ENCODE measurements at places on chromosomes 2 and 18.

DNA sequence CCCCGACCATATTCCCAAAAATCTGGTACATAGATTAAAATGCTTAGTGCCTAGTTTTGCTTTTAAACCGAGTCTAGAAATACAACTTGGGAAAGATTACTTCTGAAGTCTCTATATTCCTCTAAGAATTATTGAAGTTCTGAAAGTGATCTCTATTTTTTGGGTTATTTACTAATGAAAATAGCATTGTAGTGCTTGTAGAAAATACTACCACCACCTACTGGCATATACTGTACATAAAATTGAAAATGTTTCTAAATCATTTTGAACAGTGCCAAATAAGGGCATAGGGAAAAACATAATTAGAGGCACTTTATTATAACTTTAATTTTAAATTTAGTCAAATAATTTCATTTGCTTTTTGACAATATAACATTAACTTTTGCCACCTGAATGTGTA lies 1399.6 kb upstream of the ZEB2 start:
- DNase-seq: no peak

- DNase-seq: no peak
These were observed 31.4 kb downstream of the LGALSL start for GRCh38 chr2:64485331-64485730.

DNA sequence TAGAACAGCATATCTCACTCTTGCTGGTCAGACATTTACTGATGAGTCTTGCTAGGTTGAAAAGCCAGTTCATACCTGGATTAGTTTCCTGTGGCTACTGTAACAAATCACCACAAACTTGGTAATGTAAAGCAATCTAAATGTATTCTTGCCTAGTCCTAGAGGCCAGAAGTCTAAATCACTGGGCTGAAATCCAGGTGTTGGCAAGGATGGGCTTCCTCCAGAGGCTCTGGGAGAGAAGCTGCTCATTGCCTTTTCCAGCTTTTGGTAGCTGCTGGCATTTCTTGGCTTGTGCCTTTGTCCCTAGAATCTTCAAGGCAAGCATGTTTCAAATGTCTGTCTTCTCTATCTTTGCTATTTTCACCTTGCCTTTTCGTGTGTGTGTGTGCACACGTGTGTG lies 62.3 kb upstream of the MAP4K3 start:
- no peak for DNase-seq

- DNase-seq: no peak
These were observed 31.2 kb downstream of the USP37 start for GRCh38 chr2:218536804-218537494.

DNA sequence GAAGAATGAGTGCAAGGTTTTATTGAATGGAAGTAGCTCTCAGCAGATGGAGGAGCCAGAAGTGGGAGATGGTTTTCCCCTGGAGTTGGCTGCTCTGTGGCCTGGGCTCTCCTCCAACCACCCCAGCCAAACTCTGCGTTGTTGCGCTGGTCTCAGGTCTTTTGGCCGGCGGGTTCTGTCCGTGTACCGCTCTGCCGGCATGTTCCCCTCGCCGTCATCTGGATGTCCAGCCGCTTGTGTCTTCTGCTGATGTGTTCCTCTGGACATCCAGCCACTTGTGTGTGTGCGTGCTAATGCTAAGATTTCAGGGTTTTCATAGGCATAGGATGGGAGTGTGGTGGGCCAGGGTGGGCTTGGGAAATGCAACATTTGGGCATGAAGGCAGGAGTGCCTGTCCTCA lies 1311.3 kb upstream of the TMEFF2 start:
- DNase-seq: no peak

GRCh38 chr2:70960833-70961647 lies 17.4 kb upstream of the ANKRD53 start:
- no peak for DNase-seq

DNA sequence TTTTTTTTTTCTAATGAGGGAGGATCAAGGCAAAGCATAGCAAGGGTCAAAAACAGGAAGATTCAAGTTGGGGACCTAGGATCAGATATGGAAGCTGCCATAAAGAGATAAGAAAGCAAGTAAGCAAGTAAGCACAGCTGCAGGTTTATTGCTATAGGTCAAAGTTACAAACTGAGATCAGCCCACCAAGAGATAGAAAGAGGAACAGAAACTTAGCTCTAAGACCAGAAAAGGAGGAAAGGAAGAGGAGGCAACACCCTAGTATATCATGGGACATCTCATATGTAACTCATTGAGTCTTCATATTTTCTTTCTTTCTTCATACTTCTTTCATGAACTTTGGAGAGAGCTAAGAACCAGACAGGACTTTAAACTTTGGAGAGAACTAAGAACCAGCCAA lies 295.9 kb upstream of the CRIM1 start:
- no peak for DNase-seq

- DNase-seq: no peak
These were observed at the start of gene IL18RAP for GRCh38 chr2:102422910-102423309. TSS of gene IL18RAP (plus strand) at chr2:102423160. CDS start at chr2:102423278, 118 bp downstream.

- DNase-seq: peak; percentile 41
These were observed 98.7 kb downstream of the ACVR1 start for GRCh38 chr2:157777427-157777826.

GRCh38 chr2:88765154-88765888 lies 73.8 kb downstream of the RPIA start:
- DNase-seq: peak; percentile 27

GRCh38 chr2:186853951-186854350 lies 5.0 kb upstream of the ZSWIM2 start:
- no peak for DNase-seq

DNA sequence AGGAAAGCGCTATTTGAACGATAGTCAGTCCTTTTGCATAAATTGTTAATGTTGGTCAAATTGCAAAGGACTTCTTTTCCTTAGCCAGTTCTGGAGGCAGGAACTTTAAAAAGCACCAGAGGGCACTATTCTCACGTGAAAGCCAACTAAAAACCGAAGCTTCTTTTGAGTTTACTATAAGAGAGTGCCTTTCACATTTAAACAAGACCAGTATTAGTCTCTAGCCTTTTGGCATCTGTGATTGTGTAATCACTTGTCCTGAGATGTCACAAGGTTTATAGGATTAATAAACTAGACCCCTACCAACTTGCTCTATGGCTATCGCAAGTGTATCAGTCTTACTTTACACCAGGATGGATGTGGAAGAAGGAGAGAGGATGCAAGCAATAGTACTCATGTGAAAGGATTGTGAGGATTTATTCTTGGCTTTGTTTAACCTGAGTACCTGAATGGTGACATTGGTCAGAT lies 14.4 kb upstream of the STAT4 start:
- peak; percentile 60 for DNase-seq

GRCh38 chr2:217430916-217431576 lies 571.2 kb upstream of the TNP1 start:
- DNase-seq: no peak

DNA sequence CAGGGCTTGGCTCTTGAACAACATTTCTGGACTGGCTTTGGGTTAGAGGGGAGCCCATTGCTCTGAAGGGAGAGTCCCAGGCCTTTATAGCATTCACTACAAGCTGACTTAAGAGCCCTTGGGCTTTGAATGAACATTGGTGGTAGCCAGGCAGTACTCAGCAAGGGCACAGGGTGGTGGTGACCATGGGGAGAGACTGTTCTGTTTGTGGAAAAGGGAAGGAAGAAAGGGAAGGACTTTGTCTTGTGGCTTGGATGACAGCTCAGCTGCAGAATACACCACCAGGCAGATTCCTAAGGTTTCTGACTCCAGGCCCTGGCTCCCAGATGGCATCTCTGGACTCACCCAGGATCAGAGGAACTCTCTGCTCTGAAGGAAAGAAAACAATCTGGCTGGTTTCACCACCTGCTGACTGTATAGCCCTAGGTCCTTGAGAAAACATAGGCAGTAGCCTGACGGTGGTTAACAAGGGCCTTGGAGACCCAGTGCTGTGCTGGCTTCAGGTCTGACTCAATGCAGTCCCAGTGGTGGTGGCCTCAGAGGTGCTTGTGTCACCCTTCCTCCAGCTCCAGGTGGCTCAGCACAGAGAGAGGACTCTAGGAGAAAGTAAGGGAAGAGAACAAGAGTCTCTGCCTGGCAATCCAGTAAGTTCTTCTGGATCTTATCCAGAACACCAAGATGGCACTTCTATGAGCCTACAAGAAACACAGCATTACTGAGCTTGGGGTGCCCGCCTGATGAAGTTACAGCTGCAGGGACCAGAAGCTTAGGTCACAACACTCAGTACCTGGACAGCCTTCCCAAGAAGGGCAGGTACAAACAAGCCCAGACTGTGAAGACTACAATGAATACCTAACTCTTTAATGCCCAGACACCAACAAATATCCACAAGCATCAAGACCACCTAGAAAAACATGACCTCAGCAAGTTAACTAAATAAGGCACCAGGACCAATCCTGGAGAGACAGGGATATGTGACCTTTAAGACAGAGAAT lies 16.4 kb upstream of the ABCB11 start:
- no peak for DNase-seq

- DNase-seq: no peak
These were observed 113.6 kb downstream of the METTL8 start for GRCh38 chr2:171320208-171320621.

- DNase-seq: no peak
These were observed 186.3 kb downstream of the EN1 start for GRCh38 chr2:118661179-118661578.

DNA sequence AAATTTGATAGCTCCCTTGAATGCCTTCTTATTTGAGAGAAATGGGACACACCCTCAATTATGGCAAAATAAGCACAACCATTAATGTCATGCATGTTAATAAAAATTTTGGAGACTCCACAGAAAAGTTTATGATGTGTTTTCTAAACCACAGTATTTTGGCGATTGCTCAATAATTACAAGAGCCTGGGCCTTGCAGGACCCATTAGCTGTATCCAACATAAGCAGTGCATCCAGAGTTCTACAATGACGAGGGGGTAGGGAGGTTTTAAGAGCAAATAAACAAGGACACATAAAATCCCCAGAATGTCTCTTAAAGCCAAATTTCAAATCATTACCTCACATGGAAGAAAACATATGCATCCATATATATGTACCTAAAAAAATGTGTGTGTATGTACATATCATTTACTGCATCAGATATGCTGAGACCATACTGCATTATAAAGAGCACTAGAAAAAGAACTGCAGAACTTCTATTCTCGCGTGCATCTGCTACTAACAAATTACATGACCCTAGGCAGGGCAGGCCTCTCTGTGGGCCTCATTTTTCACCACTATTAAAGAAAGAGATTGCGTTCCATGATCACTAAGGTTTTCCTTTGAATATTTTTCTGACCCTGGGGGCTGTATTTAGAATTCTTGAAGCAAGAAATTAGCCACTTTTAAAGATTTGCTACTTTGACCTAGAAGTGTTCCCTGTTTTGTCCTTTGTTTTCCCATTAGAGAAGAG lies 38.0 kb downstream of the CMPK2 start:
- DNase-seq: no peak

GRCh38 chr2:33496726-33497125 lies 20.3 kb downstream of the RASGRP3 start:
- DNase-seq: no peak

DNA sequence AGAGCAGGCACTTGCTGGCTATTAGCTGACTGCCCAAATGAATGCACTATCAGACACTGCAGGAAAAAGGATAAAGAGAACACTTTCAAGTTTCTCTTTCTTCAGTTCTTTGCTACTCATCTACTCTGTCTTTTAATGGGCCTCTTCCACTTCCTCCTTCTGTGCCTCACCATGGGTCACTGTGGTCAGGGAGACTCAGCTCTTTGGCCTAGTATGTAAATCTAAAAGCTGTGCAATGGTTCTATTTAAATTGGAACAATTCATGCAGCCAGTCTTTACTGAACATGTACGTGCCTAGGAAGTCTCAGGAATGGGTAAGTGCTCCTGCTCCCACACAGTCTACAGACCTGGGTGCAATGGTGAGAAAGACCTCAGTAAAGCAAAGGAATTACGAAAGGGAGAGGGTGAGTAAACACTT lies 79.1 kb upstream of the DNMT3A start:
- DNase-seq: no peak

DNA sequence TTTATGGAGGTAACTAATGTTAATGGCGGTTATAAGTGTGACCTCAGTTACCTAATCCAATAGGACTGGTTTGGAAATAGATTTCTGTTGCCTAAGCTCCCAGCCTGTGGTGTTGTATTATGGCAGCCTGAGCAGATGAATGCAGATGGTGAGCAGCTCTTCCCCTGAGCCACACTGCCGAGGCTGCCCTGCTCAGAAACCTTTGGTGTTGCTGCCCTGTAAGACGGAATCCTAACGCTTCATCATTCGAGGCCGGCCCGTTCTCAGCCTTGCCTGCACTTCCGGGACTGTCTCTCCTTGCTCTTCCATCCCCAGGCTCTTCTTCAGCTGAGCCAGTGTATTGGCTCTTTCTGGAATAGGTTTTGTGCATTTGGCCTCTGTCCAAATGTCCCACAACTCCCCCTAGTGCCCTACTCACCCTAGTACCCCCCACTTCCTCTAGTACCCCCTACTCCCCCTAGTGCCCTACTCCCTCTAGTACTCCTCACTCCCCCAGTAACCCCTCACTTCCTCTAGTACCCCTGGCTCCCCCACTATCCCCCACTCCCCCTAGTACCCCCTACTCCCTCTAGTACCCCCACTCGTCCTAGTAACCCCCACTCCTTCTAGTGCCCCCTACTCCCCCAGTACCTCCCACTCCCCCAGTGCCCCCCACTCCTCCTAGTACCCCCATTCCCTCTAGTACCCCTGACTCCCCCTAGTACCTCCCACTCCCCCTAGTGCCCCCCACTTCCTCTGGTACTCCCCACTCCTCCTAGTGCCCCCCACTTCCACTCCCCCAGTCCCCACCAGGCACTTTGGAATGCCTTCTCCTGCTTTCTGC lies 106.0 kb upstream of the TAF1B start:
- no peak for DNase-seq

DNA sequence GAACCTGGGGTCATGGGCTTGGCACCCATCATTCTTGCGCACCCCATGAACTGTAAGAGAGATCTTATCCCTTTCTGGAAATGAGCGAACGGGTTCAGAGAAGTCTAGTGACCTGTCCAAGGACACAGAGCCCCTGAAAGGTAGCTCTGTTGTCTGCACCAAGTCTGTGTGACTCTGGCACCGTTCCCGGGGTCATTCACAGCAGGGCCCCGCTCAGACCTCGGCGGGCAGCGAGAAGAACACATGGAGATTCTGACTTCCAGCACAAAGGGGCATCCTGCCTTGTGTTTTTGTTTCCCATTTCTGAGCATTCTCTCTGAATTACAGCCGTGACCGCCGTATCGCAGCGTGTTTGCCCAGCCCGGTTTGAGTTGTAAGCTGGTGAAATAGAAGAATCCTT lies 231.7 kb downstream of the KLHL29 start:
- DNase-seq: no peak

- no peak for DNase-seq
These were observed 68.6 kb downstream of the COL6A3 start for GRCh38 chr2:237345411-237345810.

GRCh38 chr2:117693651-117694050 lies 120.8 kb upstream of the DDX18 start:
- DNase-seq: no peak

DNA sequence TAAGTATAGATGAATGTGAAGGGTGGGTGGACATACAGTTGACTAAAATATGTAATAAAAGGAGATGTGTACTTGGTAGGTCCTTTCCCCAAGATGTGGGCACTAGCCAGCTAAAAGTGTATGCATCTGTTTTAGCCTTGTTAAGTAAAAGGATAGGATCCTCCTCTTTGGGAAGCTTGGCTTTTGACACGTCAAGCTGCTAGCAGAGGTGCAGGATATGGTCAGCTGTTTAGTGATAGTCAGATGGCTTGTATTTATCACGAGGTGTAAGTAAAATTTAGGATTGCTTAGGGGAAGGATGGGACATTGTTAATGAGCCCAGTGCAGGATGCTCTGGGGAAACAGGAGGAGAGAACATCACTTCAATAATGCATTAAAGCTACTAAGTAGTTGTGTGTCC lies 1.5 kb downstream of the MFSD6 start:
- DNase-seq: no peak
